ENCODE measurements at places on chromosomes 3 and 15.

- DNase-seq: no peak
These were observed 36.8 kb downstream of the CHAC1 start for GRCh38 chr15:40990080-40990479.

DNA sequence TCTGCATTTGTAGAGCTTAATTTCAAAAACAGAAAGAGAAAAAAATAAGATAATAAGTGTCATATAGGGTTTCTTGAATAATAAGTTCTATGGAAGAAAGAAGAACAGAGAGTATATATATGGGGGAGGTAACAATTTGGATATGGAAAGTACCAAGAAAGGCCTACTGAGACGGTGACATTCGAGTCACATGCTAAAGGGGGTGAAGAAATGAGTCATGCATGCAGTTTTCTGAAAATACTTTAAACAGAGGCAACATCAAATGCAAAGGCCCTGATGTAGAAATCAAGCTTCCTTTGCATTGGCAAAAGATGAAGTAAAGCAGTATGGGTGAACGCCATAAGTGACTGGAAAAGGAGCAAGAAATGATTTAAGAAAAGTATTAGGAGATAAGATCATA lies 371.6 kb upstream of the ZNF385D start:
- no peak for DNase-seq

DNA sequence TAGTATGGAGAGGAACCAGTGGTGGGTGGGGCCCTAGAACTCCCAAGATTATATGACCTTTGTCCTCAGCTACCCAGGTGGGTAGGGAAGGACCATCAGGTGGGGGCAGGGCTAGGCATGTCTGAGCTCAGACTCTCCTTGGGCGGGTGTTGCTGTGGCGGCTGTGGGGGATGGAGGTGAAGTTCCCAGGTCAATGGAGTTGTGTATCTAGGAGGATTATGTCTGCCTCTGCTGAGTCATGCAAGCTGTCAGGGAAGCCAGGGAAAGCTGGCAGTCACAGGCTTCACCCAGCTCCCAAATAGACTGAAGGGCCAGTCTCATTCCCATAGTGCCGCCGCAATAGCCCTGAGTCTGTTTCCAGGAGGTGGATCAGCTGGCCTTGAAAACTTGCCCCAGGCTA lies 139.7 kb upstream of the CFAP20DC start:
- DNase-seq: no peak

DNA sequence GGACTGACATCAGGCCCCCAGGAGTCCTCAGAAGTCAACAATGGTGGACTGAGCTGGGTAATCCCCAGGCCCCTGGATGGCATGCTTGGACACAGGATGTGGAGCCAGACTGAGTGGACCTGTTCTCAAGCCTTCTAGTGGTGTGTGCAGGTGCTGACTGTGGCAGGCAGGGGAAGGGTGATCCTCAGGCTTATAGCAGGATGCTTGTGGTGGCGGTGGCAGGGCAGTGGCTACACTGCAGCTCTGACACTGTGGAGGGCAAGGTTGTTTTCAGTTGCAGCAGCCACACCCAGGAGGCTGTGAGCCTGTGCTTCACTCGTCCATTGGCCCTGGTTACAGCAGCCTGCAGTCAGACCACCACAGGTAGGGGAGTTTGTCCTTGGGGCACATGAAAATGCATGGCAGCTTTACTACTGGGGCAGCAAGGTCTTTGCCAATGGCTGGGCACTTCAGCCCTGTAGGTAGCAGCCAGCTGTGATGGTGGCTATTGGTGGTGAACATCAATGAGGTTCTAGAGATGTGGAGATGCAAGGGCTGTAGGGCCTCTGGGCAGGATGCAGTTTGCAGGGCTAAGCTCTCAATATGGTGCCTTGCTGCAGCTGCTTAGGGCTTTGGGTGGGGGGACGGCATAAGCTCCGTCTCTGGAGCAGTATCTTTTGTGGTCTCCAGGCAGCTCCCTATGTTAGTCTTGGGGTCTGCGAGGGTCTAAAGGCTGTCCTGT lies 17.5 kb upstream of the MYO5A start:
- no peak for DNase-seq

DNA sequence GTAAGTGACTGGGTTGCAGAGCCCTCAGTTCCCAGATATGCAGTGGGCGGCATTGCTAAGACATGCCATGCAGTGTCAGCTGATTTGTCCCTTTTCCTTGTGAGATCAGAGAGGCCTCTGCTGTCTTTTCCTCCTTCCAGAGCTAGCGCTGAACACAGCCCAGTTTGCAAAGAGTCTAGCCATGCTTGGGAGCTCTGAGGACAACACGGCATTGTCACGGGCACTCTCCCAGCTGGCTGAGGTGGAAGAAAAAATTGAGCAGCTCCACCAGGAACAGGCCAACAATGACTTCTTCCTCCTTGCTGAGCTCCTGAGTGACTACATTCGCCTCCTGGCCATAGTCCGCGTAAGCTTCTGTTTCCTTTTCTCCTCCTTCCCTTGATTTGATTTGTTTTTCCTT lies 20.0 kb upstream of the SNX22 start:
- DNase-seq: no peak

DNA sequence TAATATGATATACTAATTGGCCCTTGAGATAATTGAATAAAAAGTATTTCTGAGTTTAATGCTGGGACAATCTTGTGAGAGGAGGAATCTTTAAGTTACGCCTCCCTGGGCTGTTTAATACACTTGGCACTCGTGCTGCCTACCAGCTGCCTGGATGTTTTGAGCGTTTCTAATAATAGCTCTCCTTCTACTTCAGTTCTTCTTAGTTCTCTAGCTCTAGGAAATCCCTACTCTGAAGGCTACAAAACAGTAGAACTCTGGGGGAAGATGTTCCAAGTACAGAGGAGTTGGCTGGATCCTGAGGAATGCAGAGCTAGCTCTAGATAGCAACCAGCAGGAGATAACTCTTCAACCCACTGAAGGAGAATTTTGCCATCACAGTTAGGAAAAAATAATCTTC lies 3.5 kb downstream of the NAALADL2 start:
- no peak for DNase-seq

DNA sequence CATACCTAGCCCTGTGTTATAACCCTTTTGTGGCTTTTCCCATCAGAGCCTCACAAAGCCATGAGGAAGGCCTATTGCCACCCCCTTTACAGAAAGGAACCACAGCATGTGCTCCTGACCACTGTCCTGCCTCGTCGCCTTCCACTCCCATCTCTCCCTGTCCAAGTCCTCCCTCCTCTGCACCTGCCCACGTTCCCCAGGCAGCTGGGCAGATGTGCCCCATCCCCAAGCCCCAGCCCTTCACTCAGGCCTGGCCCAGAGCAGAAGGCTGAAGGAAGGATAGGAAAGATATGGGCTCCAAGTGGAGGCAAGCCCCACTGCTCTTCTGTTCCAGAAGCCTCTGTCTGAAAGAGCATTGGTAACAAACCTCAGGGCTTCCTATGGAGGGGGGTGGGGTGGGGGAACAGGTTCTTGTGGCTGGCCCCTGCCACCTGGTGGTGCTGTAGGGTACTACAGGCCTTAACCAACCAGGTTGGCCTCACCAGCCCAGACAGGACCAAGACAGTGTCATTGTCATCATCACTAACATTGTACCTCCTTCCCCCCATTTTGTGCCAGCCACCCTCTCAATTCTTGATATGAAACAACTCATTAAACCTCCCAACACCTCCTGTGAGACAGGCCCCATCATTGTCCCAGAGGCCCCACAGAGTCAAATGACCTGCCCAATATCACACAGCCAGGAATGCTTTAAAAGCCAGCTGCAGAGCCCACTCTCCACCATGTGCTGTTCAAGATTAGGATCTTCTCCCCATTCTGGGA lies 10.0 kb downstream of the POC1A start:
- DNase-seq: peak; percentile 14

GRCh38 chr3:126084768-126085180 lies 850 bp upstream of the SLC41A3 start:
- no peak for DNase-seq

GRCh38 chr3:39961230-39961629 lies 151.8 kb downstream of the MYRIP start:
- no peak for DNase-seq
